ENCODE measurements at places on chromosomes 6 and 20. TPM values are rescaled to one million over a fixed set of nuclear protein-coding genes. Genes with fewer than 3 reads are reported as not detected.

DNA sequence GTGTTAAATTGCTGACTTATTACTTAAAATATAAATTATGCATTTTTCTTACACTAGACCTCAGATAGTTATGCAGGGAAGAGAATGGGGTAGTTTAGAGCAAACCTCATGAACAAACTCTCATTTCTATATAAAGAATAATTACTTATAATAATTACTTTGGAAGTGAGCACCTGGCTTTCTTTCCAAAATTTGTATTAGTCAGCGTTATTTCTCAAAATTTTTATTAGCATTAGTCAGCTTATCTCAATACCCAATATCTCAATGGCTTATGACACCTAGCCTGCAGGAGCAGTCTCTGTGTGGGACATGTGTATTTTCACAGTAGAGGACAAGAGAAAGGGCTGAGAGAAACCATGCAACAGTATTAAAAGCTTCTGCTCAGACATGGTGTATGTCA is 849.2 kb upstream of the HS3ST5 start:
- DNase-seq, result no peak

- DNase-seq, result no peak
Observed at GRCh38 chr6:167492100-167492449, 167.2 kb downstream of the TTLL2 start.

- DNase-seq, result no peak
Observed at GRCh38 chr6:449486-450419, 58.2 kb downstream of the IRF4 start.

The FKBP1C gene
- total RNA-seq, result 0.47 TPM

DNA sequence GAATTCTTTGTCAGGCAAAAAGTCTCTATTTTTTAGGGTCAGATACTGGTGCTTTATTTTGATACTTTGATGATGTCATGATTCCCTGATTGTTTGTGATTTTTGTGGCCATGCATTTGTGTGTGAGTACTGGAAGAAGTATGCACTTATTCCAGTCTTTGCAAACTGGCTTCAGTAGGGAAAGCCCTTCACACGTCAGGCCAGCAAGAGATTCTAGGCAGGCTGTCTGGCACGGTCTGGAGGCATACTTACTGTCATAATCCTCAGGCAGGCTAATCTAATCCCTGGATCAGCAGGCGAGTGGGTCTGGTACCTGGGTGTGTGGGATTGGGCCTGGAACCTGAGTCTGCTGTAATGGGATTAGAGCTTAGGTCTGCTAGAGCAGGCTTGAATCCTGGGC is 391.8 kb upstream of the MMS22L start:
- no peak for DNase-seq

The SRMS gene
- total RNA-seq, result not detected

DNA sequence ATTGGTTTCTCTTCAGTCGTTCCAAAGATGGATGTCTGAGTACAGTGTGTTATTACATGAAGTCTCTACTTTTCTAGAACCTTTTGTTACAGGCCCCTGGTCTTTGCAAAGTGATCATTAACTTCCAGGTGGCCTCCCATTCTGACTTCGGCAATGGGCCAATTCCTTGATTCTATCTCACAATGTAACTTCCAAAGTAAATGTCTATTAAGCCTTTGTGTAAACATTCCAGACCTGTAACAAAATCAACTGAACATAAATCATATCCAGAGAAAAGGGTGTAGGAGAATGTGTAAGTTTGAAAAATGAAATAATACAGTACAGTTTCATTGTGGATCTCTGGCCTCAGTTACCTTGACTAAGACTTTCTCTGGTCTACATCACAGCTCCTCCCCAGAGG is 187.8 kb upstream of the JAG1 start:
- DNase-seq, result no peak

DNA sequence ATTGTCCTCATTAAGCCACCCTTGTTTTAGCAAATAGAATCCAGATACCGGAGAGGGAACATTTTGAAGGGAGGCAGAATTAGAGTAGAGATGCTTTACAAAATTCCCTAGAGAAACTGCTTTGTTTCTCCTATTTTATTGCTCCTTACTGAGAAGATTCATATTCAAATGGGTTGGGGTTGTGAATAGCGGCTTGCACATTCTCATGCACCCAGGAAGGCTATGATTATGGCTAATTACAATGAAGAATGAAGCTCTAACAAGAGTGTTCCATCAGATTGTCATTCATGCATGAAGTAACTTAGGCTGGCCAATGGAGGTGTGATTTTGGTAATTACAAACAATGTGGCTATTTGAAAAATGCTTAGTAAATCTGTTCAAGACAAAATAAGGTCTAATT is 129.6 kb downstream of the PACRG start:
- no peak for DNase-seq

DNA sequence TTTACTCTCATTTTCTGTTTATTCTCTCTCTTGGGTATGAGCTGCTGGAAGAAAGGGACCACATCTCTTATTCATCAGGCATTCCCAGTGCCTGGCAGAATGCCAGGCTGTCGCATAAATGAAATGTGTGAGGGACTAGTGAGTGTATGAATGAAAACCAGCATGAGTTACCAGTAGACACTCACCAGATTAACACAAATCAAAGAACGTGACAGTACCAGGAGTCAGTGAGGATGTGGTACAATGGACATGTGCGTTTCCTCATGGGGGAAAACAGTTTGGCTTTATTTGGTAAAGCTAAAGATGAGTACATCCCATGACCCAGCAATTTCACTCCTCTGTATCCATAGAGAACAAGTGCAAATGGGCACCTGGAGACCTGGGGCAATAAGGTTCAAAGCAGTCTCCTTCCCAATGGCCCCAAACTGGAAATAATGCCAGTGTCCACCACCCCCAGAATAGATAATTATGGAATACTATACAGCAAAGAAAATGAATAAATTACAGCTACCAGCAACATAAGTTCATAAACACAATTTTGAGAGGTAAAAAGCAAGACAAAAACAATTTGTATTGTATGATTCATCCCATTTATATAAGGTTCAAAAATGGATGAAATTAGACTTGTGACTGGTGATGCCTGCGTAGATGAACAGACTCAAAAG is 93.3 kb downstream of the CDH22 start:
- no peak for DNase-seq

Data from NCI-H460 (cell line).